ENCODE measurements at places on chromosomes 6 and 20. TPM values are rescaled to one million over a fixed set of nuclear protein-coding genes. Genes with fewer than 3 reads are reported as not detected.

The CABLES2 gene
- total RNA-seq, result 0.51 TPM

The RHAG gene
- total RNA-seq, result not detected

The PHACTR3 gene
- total RNA-seq, result not detected

The PNPLA1 gene
- not detected for total RNA-seq

The PTGIS gene
- 79.1 TPM for total RNA-seq

The FOXC1 gene
- total RNA-seq, result 0.66 TPM

The FUT9 gene
- not detected for total RNA-seq

The BMP2 gene
- 15.9 TPM for total RNA-seq

- peaks cover 8% of the 10 kb centered on the region for H3K4me1 ChIP-seq
- peak overlapping the region; percentile 72 for H3K4me3 ChIP-seq
Measured at GRCh38 chr6:71420095-71420692, 131.6 kb downstream of the OGFRL1 start.

GRCh38 chr6:73565767-73566485 is 45.1 kb upstream of the EEF1A1 start:
- DNase-seq, result no peak
- no peak overlapping the region for H3K4me3 ChIP-seq
- H3K27ac ChIP-seq, result no peak overlapping the region
- H3K4me1 ChIP-seq, result peaks cover 4% of the 10 kb centered on the region

- H3K36me3 ChIP-seq, result no peaks in the 10 kb centered on the region
- peak overlapping the region; percentile 76 for H3K27ac ChIP-seq
- H3K4me1 ChIP-seq, result peaks cover 12% of the 10 kb centered on the region
- H3K4me3 ChIP-seq, result no peak overlapping the region
- no peaks in the 10 kb centered on the region for H3K27me3 ChIP-seq
Measured at GRCh38 chr6:105609375-105609991, 206.6 kb upstream of the PREP start.

- H3K4me3 ChIP-seq, result no peak overlapping the region
- H3K36me3 ChIP-seq, result no peaks in the 10 kb centered on the region
- H3K27ac ChIP-seq, result no peak overlapping the region
- DNase-seq, result no peak
- H3K4me1 ChIP-seq, result no peaks in the 10 kb centered on the region
Measured at GRCh38 chr6:12841619-12842018, 125.1 kb downstream of the PHACTR1 start.

DNA sequence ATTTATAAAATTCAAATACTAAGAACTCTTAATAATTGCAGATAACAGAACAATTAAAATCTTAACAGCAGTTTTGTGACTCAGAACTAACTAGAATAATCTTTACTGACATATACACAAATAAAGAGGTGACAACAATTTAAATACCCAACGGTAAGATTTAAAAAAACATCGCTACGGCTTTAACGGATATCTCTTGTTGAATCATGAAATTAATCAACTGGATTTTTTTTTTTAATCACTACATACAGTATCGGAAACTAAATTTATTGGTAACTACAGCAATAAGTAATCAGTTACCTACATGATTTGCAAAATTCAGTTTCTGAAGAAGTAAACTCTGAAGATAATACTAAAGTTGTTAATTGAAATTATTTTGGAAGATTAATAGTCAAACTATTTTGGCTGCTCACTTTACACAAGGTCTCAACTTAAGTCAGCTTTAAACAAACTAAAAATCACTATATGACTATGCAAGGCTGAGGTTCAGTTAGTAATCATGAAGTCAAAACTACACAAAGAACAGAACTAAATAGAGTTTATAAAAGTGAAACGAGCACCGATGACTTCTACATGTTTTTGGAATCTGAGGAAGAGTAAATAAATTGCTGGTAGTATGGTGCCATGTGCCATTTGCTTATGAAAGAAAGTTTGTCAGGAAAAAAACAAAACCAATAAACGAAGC is 128.8 kb downstream of the HUS1B start:
- H3K4me3 ChIP-seq, result no peak overlapping the region
- H3K4me1 ChIP-seq, result no peaks in the 10 kb centered on the region
- no peak for DNase-seq
- no peaks in the 10 kb centered on the region for H3K27me3 ChIP-seq
- no peaks in the 10 kb centered on the region for H3K36me3 ChIP-seq
- H3K27ac ChIP-seq, result no peak overlapping the region

- no peak overlapping the region for H3K27ac ChIP-seq
- DNase-seq, result peak; percentile 48
- no peaks in the 10 kb centered on the region for H3K4me1 ChIP-seq
- H3K27me3 ChIP-seq, result no peaks in the 10 kb centered on the region
Measured at GRCh38 chr6:73854998-73855718, 159.2 kb downstream of the CD109 start.

- H3K36me3 ChIP-seq, result no peaks in the 10 kb centered on the region
- H3K27me3 ChIP-seq, result no peaks in the 10 kb centered on the region
- H3K27ac ChIP-seq, result no peak overlapping the region
Measured at GRCh38 chr6:114096561-114097172, 125.7 kb upstream of the HDAC2 start.

GRCh38 chr6:36071281-36071680 is 43.7 kb downstream of the MAPK14 start:
- no peaks in the 10 kb centered on the region for H3K27me3 ChIP-seq
- H3K4me1 ChIP-seq, result no peaks in the 10 kb centered on the region
- H3K4me3 ChIP-seq, result no peak overlapping the region
